Fibroblast of skin of right quadriceps (primary cell): ENCODE measurements at places on chromosomes 16 and 17.

- no peak for DNase-seq
Observed at GRCh38 chr17:57354673-57355072, 98.3 kb downstream of the MSI2 start.

DNA sequence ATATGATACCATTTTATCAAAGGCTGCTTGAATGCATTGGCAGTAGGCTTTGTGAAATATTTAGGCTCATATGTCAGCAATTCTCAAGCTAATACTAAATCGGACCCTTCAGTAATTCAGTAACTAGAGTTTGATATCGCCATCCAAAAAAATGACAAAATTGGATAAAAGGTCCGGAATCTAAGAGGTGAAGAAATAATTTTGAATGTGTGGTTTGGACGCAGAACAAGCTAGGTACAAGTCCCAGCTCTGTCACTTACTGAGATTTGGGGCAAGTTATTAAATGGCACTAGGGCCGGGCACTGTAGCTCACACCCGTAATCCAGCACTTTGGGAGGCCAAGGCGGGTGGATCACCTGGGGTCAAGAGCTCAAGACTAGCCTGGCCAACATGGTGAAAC, 956.5 kb downstream of the CDH11 start:
- DNase-seq, result no peak

GRCh38 chr16:12436201-12436657, 367.5 kb downstream of the CPPED1 start:
- DNase-seq, result no peak

DNA sequence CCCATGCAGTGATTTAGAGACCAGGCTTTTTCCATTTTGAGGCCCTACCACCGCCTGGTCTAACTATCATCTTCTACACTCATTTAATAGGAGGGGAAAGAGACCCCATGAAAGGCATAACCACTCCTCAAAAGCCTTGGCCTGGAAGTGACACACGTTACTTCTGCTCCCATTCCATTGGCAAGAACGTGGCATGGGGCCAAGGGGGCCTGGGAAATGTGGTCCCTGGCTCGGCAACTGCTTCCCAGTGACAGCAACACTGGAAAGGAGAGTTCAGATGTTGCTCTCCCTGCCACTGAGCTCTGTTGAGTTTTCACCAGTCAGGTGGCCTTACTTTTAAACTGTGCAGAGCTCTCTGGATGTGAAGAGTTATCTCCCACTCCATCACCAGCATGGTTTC, 45.2 kb upstream of the MAP3K14 start:
- DNase-seq, result no peak

- DNase-seq, result no peak
Observed at GRCh38 chr16:82671741-82672140, 45.0 kb downstream of the CDH13 start.

GRCh38 chr17:7043182-7043496, 753 bp downstream of the SLC16A11 start:
- DNase-seq, result no peak

- DNase-seq, result no peak
Observed at GRCh38 chr16:49547448-49547847, 173.8 kb downstream of the C16orf78 start.

DNA sequence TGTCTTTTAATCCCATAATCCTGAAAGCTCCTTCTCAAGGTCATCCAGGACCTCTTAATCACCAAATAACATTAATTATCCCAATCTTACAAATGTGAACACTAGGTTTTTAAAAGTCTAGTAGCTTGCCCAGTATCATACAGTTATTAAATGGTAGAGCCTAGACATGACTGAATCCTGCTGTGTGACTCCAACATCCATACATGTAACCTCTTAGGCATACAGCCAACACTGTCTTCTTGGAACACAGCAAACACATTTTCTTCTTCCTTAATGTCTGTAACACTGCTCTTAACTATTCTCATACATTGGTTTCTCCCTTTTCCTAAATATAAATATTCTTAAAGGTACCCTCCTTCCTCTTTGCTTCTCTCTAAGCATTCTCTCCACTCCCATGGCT, 13.7 kb downstream of the BRIP1 start:
- no peak for DNase-seq

DNA sequence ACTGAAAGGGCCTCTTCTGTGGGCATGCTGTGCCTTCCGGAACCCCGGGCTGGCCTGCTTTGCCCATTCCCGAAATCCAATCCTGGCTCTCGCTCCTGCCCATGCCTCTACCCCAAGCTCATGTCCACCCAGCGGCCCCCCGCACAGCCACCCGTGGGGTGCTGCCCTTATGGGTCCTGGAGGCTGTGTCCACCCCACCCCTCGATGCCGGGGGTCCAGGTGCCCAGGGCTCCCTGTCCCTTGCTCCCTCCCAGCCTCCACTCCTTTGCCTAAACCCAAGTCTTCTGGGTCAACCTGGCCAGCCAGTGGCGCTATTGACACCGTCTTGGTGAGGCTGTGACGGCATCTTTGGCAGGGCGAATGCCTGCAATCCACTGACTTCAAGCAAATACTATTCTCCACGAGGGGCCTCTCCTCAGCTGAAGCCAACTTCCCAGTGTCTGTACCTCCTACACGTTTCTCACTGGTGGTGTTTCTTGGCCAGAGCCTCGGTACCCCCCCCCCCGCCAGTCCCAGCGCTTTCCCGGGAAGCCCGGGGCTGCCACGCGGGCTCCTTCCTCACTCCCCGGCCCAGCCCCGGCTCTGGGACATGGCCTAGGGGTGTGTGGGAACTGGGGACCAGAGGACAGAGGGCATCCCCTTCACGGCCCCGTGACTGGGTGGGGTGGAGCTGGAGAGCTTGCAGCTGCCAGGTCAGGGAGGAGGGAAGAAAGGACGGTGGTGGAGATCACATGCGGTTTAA, 12.2 kb upstream of the DUS1L start:
- DNase-seq, result no peak
